SHP77 treated with DMSO at 0.1 percent for 48 hours (cell line): ENCODE measurements at places on chromosomes 11 and 22.

DNA sequence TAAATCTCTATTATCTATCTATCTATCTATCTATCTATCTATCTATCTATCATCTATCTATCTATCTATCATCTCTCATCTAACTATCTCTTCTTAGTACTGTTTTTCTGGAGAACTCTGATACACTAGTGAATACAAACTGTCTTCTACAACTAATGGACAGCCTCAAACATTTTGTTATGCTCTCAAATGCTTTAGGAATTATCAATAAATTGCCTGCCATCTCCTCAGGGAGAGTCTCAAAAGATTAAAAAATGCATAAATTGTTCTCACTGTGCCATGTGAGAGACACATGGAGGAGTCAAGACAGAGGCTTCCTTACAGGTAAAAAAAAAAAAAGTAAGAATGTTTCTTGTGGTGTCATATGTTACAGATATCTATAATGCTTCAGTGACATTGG, at the start of gene OR8K3:
Gene OR8K3 (plus strand): TSS at position 301 of the 400 bp plus-strand sequence. CDS start 3,163 bp downstream, outside the sequence.
- DNase-seq = no peak

DNA sequence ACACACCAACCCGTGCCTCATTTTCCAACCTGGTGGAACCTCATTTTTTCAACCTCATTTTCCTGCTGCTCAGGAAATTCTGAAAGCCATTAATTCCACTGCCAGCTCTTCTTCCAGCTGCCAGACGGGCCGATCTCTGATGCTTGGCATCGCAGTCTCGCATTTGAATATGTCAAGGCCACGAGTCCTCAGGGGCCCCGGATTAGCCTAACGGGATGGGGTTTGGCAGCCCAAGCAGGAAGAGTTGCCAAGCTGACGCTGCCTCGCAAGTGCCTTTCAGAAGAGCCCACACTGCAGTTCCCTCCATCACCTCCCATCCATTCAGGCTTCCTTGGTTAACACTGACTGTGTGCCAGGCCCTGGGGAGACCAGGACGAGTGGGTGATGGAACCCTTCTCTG, 8.7 kb downstream of the RASD2 start:
- DNase-seq = no peak

- no peak for DNase-seq
These were observed 21.0 kb upstream of the PPP6R3 start for GRCh38 chr11:68439355-68440065.

DNA sequence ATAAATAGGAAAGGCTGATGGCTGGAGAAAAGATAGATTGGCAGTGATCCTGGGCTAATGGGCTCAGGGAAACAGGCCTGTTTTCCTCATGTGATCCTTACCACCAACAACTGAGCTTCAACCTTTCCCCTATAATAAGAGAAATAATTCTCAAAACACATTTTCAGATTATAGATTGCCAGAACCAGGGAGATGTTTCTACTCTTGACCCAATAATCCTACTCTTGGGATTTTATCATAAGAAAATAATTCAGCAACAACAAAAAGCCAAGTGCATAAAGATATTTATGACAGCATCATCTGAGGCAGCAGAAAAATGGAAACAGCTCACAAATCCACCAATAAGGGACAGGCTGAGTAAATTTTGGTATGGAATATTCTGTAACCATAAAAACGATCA, 54.3 kb downstream of the ADM start:
- DNase-seq = no peak

- no peak for DNase-seq
These were observed 507.7 kb downstream of the FAM181B start for GRCh38 chr11:82225930-82226329.

DNA sequence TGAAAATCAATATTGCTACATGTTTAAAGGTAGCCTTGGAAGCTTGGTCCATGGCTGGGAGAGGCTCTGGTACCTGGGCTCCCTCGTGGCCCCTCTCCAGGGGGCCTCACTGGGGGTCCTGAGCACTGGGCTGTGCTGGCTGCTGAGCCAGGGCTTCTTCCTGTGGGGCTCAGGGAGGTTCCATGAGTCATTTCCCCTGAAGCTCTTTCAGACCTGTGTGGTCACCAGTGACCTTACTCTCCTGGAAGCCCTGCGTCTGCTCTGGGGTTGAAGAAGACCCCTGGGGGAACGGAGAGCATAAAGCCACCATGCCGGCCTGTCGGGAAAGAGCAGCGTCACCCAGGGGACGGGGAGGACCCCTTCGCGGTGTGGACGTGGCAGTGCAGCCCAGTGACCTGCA, 389.0 kb downstream of the TBC1D22A start:
- no peak for DNase-seq

DNA sequence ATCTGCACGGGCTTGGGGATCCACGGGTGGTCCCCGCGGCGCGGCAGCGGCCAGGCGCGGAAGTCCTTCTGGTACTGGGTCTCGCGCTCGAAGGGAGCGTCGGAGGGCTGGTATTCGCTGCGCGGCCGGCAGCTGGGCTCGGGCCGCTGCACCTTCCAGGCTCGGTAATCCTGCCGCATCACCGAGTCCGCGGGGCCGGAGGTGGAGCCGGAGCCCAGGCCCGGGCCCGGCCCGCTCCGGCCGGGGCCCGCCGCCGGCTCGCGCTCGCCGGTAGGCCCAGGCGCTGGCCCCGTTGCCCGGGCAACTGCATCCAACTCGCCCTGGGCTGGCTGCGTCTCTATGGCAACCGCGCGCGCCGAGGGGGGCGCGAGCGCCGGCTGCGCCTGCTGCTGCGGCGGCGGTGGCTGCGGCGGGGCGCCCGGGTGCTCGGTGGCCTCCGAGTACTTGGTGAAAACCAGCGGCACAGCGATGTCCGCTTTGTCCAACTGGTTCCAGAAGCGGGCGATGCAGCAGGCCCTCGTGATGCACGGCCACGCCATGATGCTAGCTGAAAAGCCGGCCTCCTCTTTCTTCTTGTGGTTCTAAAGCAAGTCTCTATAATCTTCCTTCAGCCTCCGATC, 897 bp downstream of the MAP6 start:
- peak; percentile 6 for DNase-seq

- DNase-seq = peak; percentile 41
These were observed 74.4 kb downstream of the ARHGAP32 start for GRCh38 chr11:129117595-129118350.

DNA sequence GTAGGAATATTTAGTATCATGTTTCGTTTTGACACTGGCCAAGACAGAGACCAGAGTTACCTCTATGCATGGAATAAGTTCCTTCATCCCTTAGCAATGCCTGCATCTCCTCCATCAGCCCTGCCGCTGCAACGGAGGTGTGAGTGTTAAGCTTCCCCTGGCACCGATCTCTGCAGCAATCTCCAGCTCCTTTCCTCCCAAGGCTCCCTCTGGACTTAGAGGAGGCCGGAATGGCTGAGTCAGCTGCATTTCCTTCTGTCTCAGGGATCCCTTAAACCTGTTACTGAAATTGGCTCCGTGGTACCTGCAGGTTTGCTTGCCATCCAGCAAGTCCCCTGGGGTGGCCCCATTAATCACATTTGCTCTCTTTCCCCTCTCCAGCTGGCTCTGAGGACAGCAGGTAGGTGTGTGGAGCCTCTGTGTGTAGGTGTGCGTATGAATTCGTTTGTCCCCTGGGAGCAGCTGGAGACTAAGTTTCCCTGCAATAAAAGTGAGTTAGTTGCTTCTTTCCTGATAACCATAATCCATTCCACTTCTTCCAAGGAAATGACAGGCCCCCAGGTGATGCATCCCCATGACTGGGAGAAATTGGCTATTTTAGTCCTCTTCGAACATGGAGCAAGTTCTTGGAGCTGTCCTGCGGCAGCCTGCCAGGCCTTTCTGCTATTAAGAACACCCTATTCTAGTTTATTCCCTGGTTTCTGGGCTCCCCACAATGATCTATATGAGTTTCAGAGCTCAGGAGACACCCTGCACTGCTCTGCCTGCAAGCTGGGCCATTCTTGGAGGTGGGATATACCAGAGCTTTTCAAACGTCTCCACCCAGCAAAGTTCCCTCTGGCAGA, 457.2 kb upstream of the CADM1 start:
- no peak for DNase-seq

- DNase-seq = no peak
These were observed 62.5 kb upstream of the PPARA start for GRCh38 chr22:46087816-46088277.

DNA sequence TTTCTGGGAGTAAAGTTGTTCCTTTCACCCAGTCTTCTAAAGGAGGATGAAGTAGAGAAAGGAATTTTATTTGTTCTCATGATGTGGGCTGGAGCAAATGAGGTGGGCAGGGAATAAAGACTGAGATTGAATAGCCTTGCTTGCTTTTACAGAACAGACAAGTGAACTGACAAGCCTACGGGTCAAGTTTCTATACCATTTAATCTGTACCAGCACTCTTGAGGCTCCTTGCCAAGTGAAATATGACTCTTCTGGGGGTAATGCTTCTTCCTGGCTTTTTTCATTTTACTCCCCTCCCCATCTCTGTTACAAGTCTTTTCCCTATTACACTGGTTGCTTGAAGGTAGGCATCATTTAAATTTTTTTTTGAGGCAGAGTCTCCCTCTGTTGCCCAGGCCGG, 54.8 kb downstream of the CSTPP1 start:
- DNase-seq = no peak

DNA sequence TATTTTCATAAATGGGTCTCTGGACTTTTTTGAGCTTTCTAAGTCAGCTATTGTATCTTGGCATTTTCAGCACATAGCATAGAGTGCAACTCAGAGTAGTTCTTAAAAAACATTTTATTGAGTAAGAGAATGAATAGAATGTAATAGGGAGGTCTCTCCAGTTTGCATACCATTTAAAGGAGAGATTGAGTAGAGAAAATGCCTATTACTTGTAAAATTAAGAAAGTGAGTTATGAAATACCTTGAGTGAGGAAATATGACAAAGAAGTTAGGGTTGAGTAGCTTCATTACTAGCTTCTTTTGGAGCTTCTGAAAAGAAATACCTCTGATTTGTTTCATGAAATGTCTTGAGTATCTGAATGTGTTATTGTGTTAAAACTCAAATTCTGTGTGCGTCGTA, 140.0 kb downstream of the AASDHPPT start:
- DNase-seq = no peak

DNA sequence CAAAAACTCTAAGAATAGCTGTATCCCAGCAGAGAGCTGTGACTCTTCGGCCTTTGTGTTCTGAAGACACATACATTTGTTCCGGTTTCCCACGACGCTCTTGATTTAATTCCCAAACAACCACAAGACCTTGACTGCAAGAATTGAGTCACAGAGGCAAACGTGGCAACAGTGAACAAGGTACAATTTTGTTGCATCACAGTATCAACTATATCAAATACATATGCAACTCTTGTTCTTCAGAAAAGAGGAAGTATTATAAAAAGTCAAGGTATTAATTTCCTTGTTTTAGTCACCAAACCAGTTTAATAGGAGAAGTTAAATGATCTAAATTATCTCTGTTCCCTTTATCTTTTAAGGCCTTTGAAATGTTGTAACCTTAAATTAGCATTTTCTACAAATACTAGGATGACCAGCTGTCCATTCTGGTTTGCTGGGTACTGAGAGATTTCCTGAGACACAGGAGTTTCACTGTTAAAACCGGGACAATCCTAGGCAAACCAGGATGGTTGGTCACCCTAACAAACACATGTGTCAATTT, 11.1 kb downstream of the HPS5 start:
- no peak for DNase-seq

- no peak for DNase-seq
These were observed 94.9 kb downstream of the RASSF10 start for GRCh38 chr11:13103962-13104554.

- no peak for DNase-seq
These were observed 422 bp downstream of the GLB1L2 start for GRCh38 chr11:134332189-134332631.

DNA sequence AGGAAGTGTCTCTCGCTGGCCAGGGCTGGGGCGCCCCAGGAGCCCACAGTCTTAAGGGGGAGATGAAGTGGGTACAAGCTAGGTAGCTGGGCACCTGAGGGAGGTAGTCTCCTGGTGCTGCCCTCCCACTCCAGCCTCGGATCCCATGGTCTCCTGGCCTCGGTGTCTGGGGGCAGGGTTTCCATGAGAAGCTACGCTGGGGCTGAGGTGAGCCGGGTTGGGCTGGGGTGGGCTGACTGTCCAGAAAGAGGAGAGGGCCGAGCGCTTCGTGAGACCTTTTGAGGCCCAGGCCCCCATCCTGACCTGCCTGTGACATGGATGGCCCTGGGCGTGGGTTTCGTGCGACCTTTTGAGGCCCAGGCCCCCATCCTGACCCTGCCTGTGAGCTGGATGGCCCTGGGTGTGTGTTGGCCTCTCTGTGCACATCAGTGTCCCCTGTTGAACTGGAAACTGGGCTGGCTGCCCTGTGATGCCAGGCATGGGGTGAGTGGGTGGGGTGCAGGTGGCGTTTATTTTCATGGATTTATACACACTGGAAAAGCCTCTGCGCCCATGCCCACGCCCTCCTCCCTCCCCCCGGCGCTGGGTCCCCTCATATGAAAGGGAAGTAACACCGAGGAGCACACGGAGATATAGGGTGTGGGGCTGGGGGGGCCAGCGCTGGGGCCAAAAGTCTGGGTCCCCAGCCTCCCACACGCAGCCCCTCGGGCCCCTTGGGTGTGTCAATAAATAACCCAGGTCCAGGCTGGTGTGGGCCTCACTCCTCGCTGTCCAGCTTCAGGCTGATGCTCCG, 8.6 kb downstream of the AIP start:
- no peak for DNase-seq

- DNase-seq = no peak
These were observed 697.6 kb downstream of the KCNA4 start for GRCh38 chr11:29319210-29319609.

DNA sequence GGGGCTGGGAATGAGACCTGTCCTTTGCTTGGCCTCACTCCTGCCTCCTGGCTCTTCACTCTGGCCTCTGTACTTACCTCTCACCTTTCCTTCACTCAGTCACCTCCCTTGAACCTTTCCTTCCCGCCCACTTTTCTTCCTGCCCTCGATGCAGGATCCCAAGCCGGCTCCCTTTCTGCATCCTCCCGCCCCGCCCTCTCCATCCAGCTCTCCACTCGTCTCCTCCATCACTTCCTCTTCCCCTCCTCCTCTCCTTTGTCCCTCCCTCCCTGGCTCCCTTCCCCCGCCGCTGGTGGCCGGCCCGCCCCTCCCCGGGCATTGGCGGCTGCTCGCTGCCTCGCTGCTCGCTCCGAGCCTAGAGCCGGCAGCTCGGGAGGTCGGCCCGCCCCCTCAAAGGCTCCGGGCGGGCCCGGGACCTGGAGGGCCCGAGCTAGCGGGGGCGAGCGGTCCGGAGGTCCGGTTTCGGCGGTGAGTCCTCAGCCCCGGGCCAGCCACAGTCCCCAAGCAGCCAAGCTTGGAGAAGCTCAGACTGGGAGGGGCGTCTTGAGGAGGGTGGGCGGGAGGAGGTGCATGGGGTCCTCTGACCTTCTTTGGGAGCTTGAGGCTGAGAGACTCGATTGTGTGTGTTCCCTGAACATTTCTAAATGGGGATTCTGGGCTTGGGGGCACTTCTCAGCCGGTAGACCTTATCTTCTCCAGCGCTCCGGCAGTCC, 13.8 kb downstream of the PHLDB1 start:
- DNase-seq = peak; percentile 56
